ENCODE measurements at places on chromosomes 6 and 20.

GRCh38 chr20:62326959-62327725 is 24.3 kb downstream of the ADRM1 start:
- no peak for DNase-seq

GRCh38 chr6:66900133-66901083 is 1193.4 kb upstream of the EYS start:
- no peak for DNase-seq

DNA sequence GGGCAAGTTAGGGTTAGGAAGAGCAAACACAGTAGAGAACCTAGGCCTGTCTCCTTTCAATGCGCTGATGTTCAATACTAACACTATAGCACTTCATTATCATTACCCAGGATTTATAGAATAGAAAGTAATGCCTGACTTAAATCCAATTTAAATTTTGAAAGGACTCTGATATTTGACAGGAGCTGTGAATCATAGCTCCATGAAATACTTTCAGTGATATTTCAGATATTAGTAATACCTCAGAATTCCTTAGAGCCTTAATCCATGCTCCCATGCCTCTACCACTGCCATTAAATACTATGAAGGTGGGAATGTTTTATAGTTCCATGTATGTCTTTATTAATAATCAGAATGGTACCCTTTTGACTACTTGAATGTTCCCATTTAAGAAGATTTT is 530.2 kb downstream of the BCKDHB start:
- DNase-seq = no peak

GRCh38 chr6:151514000-151514730 is 20.3 kb downstream of the CCDC170 start:
- no peak for DNase-seq

- no peak for DNase-seq
Observed at GRCh38 chr20:20466341-20466879, 98.5 kb downstream of the INSM1 start.

DNA sequence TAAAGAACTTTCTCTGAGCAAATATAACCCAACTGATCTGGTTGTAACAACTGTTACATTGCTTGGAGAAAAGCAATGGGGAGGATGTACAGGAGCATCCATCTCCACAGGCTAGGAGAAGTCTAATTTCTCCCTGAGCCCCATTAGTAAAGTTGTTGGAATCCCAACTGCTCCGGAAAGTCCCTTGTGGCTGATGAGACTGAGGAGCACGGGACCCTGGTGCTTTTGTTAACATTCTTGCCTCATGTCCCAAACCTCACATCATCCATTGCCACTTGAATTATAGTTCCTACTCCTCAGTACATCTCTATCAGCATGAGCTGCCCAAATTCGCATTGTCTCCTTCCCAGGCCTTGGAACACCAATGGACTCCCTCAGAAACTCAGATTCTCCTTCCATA is 260.6 kb upstream of the BMP2 start:
- no peak for DNase-seq

DNA sequence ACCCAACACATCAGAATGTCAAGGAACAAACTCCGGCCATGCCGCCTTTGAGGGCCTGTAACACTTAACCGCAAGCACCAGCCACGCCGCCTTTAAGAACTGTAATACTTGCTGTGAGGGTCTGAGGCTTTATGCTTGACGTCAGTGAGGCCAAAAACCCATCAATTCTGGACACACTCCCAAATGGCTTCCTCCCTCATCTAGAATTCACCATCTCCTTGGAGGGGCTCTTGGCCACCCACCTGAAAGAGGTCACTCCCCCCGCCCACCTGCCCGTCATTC is 10.4 kb upstream of the PXDC1 start:
- DNase-seq = no peak

GRCh38 chr6:107304421-107305025 is 154.8 kb downstream of the PDSS2 start:
- no peak for DNase-seq
